Stimulated activated CD8-positive, alpha-beta memory T cell treated with anti-CD3 and anti-CD28 coated beads, Interleukin-15, amount 100 ng/mL, for 48 hours (primary cell): ENCODE measurements at places on chromosomes 12 and 14.

- no peak for DNase-seq
Observed at GRCh38 chr14:61503167-61503801, 181.9 kb downstream of the PRKCH start.

DNA sequence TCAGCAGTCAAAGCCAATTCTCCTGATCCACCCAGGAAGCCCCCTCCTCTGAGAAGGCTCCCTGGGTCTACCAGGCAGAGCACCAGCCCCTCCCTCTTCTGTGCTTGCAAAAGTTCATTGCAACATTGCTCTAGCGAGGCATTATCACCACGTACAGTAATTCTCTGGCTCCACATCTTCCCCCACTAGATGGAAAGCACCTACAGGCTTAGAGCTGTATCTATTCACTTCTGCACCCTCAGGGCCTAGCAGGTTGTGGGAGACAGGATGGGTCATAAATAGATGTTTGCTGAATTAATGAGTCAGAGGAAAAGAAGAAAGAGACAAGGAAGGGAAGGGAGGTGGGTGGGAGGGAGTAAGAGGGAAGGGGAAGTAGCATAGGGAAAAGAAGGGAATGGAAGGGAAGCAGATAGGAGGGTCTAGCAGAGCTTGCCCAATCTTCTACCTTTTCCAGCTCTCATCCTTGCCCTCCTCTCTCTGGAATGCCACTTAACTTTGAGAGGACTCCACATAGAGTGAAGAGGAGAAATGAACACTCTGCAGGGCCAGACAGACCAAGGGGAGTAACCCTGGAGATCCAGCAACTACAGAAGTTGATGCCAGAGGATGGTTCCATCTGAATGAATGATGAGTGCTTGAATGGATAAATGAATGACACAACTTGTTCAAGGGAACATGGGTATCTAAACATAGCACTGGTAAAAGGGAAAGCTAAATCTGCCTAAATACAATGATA lies 42.0 kb upstream of the NT5DC3 start:
- no peak for DNase-seq

DNA sequence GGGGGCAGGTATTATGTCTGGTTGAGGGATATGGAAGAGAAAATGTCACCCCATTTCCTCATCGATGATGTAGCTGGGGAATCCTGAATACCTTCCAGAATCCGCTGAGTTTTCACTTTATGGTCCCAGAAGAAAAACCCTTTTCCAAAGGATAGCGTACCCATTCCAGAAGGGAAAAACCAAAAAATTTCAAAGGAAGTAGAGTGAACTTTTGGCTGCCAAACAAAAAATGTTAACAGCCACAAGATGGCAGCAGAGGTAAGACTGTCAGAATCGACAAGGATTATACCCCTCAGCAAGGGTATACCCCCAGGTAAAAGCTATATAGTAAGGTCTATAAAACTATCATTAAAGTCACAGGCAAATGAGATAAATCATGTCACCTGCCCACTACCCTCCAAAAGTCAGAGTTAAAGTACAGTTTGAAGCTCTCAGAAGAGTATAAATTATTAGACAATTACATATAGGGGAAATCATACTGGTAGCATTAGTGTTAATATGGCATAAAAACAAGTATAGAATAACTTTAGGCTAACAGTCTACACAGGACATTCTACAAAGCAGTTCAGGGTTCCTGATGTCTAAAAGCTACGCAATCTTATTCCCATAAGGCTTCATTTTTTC lies 18.0 kb downstream of the ACIN1 start:
- no peak for DNase-seq

DNA sequence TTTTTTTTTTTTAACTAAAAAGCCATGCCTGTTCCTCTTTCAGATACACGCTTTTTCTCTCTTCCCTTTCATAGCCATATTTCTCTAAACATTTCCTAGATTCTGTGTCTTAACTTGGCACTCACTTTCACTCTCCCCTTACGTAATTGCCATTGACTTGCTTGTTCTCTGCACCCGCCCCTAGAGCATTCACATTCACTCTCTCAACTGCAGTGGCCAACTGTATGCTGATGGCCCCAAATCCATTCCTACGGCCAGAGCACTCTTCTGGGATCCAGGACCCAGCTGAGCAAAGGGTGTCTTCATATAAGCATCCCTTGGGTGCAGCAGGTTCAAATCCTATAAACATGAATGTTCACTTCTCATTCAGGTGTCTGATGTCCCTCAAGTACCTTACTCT lies 59.5 kb downstream of the CKB start:
- no peak for DNase-seq

DNA sequence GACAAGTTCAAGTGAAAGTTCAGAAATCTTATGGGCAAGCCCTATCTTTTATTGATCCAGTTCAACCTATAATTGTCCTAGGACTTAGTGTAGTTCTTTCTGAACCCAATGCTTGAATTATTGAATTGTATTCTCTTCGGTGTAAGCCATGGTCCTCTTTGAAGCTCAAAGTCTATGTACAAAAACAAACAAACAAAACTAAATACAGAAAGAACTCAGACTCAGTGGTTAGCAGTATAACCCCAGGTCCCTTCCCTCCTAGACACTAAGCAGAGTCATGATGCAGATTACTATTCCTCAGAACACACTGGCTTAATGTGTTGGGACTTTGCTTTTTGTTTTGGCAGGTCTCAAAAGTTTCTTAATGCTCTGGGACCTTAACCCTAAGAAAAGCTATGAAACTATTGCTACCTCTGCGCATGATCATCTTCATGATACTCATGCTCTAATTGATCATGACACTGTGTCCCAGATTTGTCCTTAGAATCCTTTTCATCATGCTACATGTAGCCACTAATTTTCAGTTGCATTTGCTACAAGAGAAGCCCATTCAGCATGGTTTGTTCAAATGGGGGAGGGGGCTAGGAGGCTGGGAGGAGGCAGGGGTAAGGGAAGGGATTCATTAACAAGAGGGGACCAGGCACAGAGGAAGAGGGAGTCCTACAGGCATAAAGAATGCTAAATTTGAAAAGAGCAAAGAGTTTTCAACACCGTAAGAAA lies 35.1 kb upstream of the NAA30 start:
- no peak for DNase-seq

- DNase-seq = no peak
Observed at GRCh38 chr14:96245710-96246538, 10.1 kb upstream of the BDKRB1 start.

- no peak for DNase-seq
Observed at GRCh38 chr14:65303899-65304222, 108.7 kb upstream of the FUT8 start.

- DNase-seq = no peak
Observed at GRCh38 chr12:53618275-53618674, 7.9 kb downstream of the ATF7 start.

DNA sequence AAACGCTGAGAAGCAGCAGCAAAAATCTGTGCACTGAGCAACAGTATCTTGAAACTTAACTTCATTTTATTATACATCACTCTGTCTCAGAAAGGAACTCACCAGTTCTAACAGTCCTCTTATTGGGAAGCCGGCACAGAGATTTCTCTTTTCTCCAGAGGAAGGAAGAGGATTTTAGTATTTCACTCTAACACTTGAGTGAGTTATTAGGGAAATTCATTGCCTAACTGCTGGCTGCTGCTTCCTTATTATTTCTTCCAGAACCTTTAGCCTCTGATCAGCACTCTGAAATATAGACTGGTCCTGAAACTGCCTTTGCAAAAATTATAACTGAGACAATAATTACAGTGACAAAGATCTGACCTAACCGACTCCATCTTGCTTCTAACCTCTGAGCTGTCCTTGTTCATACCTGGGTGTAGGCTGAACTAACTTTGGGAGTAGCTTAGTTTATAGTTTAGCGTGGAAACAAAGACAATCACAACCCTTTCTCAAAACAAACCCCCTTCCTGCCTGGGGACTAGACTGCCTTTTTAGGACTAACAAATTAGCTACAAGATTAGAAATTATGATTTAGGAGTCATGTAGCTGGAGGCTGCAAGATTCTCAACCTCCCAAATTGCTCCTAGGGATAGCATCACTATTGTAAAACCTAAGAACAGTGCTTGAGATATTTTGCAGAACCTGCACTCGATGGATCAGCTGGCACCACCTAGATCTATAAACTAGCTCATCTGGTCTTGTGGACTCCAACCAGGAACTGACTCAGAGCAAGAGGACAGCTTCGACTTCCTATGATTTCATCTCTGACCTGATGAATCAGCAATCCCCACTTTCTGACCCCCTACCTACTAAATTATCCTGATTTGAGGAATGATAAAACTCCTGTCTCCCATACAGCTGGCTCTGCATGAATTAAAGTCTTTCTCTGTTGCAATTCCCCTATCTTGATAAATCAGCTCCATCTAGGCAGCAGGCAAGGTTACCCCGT lies 117.5 kb downstream of the DYRK2 start:
- no peak for DNase-seq
